WTC11 (cell line): ENCODE measurements at places on chromosomes 5 and 9. TPM values are rescaled to one million over a fixed set of nuclear protein-coding genes. Genes with fewer than 3 reads are reported as not detected.

ANGPTL2 gene
- total RNA-seq, result 4.5 to 6.7 TPM (median 6.3 TPM) in 3 replicates

PCDHB11 gene
- 0.61 to 1.2 TPM (median 0.92 TPM) in 3 replicates for total RNA-seq

PFN3 gene
- total RNA-seq, result 0.48 TPM in 1 of 3 replicates, not detected in the others

SPATA31D4 gene
- not detected in 3 replicates for total RNA-seq

CCNO gene
- 0.14 to 0.44 TPM (median 0.24 TPM) in 3 replicates for total RNA-seq

CDH9 gene
- 0.07 to 0.48 TPM (median 0.21 TPM) in 3 replicates for total RNA-seq

LEAP2 gene
- total RNA-seq, result 1.9 to 2.4 TPM (median 2.0 TPM) in 3 replicates

TSSK1B gene
- total RNA-seq, result not detected in 3 replicates

BRINP1 gene
- 16.4 to 19.5 TPM (median 18.4 TPM) in 3 replicates for total RNA-seq

ZNF879 gene
- total RNA-seq, result 4.7 to 5.8 TPM (median 5.2 TPM) in 3 replicates

KCNIP1 gene
- total RNA-seq, result 0.59 to 0.82 TPM (median 0.80 TPM) in 3 replicates
